Activated CD4-positive, alpha-beta T cell treated with anti-CD3 and anti-CD28 coated beads for 36 hours (primary cell): ENCODE measurements at places on chromosomes 11 and 22. TPM values are rescaled to one million over a fixed set of nuclear protein-coding genes. Genes with fewer than 3 reads are reported as not detected.

ELMOD1 gene
- not detected for total RNA-seq

NCR3LG1 gene
- total RNA-seq = 0.86 TPM

BTBD18 gene
- not detected for total RNA-seq

MS4A3 gene
- not detected for total RNA-seq

MICAL3 gene
- total RNA-seq = 21.9 TPM

CYP2D6 gene
- 3.1 TPM for total RNA-seq

SMC1B gene
- total RNA-seq = 0.62 TPM

PDE2A gene
- total RNA-seq = 0.73 TPM

FUT4 gene
- 4.4 TPM for total RNA-seq

SERPING1 gene
- total RNA-seq = 0.51 TPM

C11orf97 gene
- total RNA-seq = not detected

CCDC87 gene
- total RNA-seq = 0.14 TPM

HORMAD2 gene
- not detected for total RNA-seq

PSMD13 gene
- total RNA-seq = 212 TPM

APOBEC3B gene
- total RNA-seq = 8.0 TPM

MRPL40 gene
- 34.4 TPM for total RNA-seq

FLRT1 gene
- total RNA-seq = 0.21 TPM

ANGPTL5 gene
- not detected for total RNA-seq

ELP4 gene
- 21.9 TPM for total RNA-seq

HTR3A gene
- not detected for total RNA-seq

GAB4 gene
- total RNA-seq = not detected

DSCAML1 gene
- 0.67 TPM for total RNA-seq

TMEM151A gene
- total RNA-seq = not detected

TMEM191B gene
- 3.2 TPM for total RNA-seq

CHKA gene
- total RNA-seq = 7.5 TPM

CHST1 gene
- 0.11 TPM for total RNA-seq

GAL gene
- total RNA-seq = 2.5 TPM

MISFA gene
- 1.3 TPM for total RNA-seq

TOMM22 gene
- 146 TPM for total RNA-seq

NPAS4 gene
- total RNA-seq = 0.07 TPM

JOSD1 gene
- total RNA-seq = 77.7 TPM

P4HA3 gene
- not detected for total RNA-seq

KREMEN1 gene
- 0.30 TPM for total RNA-seq

RIBC2 gene
- 7.8 TPM for total RNA-seq

AASDHPPT gene
- total RNA-seq = 51.0 TPM

KCNK7 gene
- total RNA-seq = 0.37 TPM

SELENOO gene
- total RNA-seq = 18.3 TPM

EIF4ENIF1 gene
- total RNA-seq = 45.4 TPM

CRY2 gene
- total RNA-seq = 13.1 TPM

APOA1 gene
- total RNA-seq = not detected

NPAT gene
- total RNA-seq = 45.2 TPM

OR10A2 gene
- not detected for total RNA-seq

ANKK1 gene
- total RNA-seq = 0.14 TPM

KCNC1 gene
- total RNA-seq = not detected

LZTR1 gene
- 31.9 TPM for total RNA-seq

UBQLNL gene
- 0.11 TPM for total RNA-seq

LTBP3 gene
- 57.8 TPM for total RNA-seq
